ENCODE measurements at places on chromosomes 12 and 14.

GRCh38 chr12:52945389-52946232 is 3.3 kb upstream of the KRT18 start:
- DNase-seq: no peak

- no peak for DNase-seq
Measured at GRCh38 chr12:24198936-24199671, 249.6 kb upstream of the SOX5 start.

- DNase-seq: no peak
Measured at GRCh38 chr12:100229876-100230275, 29.3 kb downstream of the ACTR6 start.

- peak; percentile 71 for DNase-seq
Measured at GRCh38 chr12:6451348-6452244, at the start of gene TAPBPL. Gene TAPBPL, plus strand, starts transcription at chr12:6452042. Its CDS starts 207 bp downstream, at chr12:6452249.

GRCh38 chr12:53287741-53288216 is 7.6 kb upstream of the PFDN5 start:
- DNase-seq: peak; percentile 61

- peak; percentile 41 for DNase-seq
Measured at GRCh38 chr12:122203301-122204166, at the start of gene B3GNT4. Gene B3GNT4, plus strand, starts transcription at chr12:122203709. Its CDS starts 910 bp downstream, at chr12:122204619.

All from activated CD4-positive, CD25-positive, alpha-beta regulatory T cell treated with anti-CD3 and anti-CD28 coated beads, Interleukin-2, amount 50 U/mL, for 72 hours (primary cell).